ENCODE measurements at places on chromosomes 5 and 9. TPM values are rescaled to one million over a fixed set of nuclear protein-coding genes. Genes with fewer than 3 reads are reported as not detected.

GRCh38 chr5:169778622-169779596, 141.8 kb downstream of the DOCK2 start:
- DNase-seq = no peak

- DNase-seq = no peak
Observed at GRCh38 chr9:4499917-4500316, 9.6 kb downstream of the SLC1A1 start.

DNA sequence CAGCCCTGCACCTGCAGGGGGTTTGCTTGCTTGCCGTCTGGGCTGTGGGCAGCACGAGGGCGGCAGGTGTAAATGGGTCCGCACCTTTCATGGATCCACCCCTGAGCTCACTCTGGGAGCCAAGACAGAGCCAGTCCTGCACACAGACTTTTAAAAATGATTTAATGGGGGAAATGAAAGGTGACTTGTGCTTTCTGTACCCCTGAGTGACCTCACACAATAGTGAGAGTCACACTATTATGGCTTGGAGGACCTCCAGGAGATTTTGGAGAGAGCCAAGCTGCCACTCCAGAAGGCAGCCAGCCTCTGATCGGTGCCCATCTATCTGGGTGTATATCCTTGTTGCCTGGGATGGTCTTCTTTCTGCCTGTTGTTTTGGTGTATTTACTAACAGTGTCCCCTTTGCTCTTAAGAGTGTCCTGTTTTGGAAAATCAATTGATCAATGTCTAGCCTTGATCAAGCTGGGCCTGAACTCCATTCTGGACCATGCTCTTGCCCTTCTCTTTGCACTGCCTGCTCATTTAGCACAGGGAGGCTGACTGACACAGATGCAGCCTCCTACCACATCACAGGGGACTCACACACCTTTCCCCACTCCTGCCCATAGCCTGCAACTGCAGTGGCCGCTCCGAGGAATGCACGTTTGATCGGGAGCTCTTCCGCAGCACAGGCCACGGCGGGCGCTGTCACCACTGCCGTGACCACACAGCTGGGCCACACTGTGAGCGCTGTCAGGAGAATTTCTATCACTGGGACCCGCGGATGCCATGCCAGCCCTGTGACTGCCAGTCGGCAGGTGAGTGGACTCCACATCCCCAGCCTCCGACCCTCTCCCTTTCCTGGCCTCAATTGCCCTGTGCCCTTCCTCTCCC, 29.5 kb downstream of the LAMC3 start:
- no peak for DNase-seq

- no peak for DNase-seq
Observed at GRCh38 chr9:80976403-80976802, 712.9 kb downstream of the TLE1 start.

Gene UBLCP1
- 54.8 TPM for polyA plus RNA-seq

Gene MEIKIN
- not detected for polyA plus RNA-seq

Gene FAXDC2
- polyA plus RNA-seq = 53.8 TPM
